Osteoblast (primary cell): ENCODE measurements at places on chromosomes 6 and 20.

- no peak for DNase-seq
Measured at GRCh38 chr6:134165561-134166201, 113.3 kb upstream of the SLC2A12 start.

DNA sequence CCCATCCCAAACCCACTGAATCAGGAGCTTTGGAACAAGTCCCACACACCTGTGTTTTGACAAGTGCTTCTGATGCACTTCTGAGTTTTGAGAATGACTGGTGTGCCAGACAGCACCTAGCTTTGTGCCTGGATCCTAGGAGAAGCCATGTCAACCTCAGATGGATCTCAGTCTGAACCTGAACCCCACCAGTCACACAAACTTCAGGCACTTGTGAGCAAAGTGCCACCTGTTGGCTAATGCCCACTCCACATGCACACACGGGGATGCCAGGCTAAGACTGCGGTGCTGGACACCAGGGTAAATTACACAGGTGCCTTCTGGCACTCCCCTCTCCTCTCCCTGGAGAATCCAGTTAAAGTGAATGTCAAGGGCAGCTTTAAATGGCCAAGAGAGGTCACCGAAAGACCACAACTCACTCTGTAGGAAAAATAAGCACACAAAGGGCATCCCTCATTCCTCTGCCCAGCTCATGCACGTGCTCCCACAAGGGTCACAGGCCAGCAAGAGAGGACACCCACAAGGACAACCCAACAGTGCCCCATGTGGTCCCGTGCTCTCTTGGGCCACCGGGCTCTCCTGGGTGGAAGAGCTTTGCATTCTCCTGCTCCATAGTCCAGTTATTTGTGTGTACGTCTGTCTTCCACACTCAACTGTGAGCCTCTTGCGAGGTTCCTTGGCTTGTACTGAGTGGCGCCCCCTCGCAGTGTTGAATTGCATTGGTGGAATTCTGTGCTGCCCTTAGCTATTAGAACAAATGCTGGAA is 45.6 kb downstream of the TAF8 start:
- no peak for DNase-seq

- DNase-seq: no peak
Measured at GRCh38 chr20:4893709-4894108, 107.6 kb downstream of the SLC23A2 start.

DNA sequence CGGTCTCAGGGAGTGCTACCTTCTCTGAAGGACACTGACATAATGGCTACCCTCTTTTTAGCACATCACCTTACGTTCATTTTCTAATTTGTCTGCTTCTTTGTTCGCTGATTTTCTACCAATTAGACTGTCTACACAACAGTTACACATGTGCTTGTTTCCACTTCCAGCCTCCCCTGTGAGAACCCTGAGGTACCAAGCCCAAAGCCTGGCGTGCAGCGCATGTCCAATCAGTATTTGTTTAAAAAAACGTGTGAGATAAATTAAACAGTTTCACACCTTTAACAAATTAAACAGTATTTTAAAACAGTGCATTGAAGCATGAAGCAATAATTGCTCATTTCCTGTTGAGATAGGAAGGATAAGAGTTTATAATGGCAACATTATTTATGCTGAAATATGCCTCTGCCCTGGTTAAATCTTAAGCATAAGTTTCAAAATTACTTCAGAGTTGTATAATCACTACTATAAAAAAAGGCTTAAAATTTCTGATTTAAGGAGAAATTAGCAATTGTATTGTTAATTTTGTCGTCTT is 88.9 kb downstream of the MAP3K5 start:
- no peak for DNase-seq

DNA sequence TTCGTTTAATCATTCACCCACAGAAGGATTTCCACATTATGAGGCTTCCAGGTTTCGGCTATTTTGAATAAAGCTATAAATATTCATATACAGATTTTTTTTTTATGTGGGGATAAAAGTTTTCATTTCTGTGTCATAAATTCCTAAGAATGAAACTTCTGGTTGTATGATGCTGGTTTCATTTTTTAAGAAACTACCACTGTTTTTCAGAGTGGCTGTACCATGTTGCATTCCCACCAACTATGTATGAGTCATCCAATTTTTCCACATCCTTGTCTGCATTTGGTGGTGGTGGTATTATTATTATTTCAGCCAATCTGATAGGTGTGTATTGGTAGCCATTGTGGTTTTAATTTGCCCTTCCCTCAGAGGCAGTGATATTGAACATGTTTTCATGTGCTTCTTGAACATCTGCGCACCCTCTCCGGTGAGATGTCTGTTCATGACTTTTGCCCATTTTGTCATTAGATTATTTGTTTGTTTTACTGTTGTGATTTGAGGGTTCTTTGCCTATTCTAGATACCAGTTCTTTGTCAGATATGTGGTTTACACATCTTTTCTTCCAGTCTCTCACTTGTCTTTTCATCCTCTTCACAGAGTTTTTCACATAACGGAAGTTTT is 75.5 kb downstream of the DOK5 start:
- DNase-seq: no peak

DNA sequence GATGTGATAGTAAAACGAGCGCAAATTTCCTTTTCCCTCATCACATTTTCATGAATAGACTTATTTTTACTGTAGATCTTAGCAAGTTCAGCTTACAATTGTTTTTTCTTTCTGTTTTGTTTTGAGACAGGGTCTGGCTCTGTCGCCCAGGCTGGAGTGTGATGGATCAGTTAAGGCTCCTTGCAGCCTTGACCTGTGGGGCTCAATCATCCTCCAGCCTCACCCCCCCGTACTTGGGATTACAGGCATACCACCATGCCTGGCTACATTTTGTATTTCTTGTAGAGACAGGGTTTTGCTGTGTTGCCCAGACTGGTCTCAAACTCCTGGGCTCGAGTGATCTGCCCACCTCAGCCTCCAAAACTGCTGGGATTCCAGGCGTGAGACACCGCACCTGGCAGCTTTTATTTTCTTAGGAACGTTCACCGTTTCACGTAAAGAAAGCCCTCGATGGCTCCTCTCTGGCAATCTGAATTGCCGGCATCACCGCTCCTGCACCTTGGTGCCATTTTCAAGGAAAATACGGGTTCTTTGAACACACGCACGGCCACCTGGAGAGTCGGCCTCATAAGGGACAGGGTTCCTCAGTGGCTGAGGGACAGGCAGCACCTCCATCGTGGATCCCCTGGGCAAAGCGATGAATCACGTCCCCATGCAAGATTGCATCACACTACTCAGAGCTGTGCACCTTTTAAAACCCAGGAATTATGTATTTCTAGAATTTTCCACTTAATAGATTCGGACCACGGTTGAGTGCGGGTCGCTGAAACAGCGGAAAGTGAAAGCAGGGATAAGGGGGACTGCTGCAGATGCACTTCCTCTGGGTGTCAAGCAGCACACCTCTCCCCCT is 78.7 kb downstream of the IRF4 start:
- no peak for DNase-seq

DNA sequence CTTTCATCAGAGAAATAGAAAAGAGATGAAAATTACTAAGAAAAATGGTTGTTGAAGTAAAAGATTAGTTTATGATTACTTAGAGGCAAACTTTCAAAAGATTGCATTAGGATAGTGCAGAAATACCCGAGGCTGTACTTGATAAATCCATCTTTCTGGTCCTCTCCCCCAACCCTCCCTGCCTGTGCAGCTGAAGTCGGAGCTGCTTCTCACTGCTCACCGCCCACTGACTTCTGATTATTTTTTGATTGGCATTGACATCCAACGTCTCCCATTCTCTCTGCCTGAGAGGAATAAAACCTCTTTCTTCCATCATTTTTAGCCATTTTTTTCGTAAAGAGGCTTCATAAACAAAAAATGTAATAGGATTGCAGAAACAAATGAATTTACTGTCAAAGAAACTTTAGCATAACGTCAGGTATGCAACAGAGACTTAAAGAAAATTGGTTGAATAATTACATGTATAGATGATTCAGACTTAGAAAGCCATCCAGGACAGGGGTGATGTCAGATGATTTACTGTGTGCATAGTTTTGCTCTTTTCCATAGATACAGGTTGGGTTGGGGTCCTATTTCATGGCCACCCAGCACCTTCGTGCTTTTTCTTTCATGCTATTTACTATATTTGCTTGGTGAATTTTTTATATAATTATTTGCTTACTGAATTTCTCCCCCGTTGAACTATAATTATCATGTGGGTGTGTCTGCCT is 53.6 kb upstream of the EDN3 start:
- DNase-seq: no peak

DNA sequence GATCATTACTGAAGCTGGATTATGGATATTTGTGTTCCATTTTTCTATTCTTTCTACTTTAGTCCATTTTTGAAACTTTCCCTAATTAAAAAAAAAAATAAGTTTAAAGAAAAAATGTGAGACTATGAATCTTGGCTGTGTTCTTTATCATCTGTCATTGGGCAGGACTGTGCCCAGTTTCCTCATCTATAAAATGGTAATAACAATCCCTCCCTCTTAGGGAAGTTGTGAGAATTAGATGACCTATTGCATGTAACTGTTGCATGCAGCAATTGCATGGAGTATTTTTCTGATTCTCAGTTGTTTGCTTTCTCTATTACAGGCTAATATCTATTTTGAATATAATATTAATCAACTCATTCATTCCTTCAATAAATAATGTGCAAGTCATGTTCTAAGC is 108.2 kb upstream of the LOC128125822 start:
- no peak for DNase-seq

GRCh38 chr6:51494342-51494741 is 593.1 kb downstream of the PKHD1 start:
- DNase-seq: no peak

DNA sequence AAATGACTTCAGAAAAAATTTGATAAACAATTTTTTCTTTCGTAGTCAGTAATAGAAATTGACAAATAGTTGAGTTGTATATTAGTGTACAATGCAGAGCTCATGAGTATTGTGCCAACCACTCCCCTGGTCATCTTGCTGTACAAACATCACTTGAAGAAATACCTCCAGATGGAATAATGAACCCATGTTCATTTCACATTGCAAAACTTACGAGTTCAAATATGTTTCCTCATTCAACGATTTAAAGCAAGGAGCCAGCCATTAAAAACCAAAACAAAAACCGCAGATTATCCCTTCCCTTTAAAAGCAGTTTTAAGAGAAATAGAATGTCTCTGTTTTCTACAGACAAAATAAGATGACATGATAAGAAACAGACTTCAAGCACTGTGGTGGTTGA is 62.5 kb downstream of the RALGAPA2 start:
- no peak for DNase-seq

DNA sequence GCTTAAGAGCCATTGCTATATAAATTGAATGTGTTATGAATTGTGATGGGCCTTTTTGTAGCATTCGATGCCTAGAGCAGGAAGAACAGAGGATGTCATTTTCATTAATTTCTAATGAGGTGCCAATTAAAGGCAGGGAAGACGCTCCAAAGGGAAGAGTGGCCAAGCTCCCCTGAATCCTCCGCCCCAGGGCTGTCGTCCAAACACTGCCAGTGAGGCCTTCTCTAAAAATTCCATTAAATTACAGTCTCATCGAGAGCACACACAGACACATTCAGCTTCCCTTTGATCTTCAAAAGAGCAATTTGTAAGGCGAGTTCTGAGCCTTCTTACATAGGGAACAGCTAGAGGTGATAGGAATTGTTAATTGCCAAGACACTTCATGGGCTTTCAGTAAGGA is 300.0 kb downstream of the ZFAND3 start:
- DNase-seq: no peak

- DNase-seq: no peak
Measured at GRCh38 chr6:106906232-106906631, 68.3 kb downstream of the CD24 start.

- DNase-seq: no peak
Measured at GRCh38 chr6:43215066-43215465, 14.2 kb downstream of the DNPH1 start.

GRCh38 chr6:164102693-164103092 is 688.2 kb downstream of the QKI start:
- DNase-seq: no peak

GRCh38 chr20:11919581-11919980 is 1.9 kb downstream of the BTBD3 start:
- DNase-seq: no peak

DNA sequence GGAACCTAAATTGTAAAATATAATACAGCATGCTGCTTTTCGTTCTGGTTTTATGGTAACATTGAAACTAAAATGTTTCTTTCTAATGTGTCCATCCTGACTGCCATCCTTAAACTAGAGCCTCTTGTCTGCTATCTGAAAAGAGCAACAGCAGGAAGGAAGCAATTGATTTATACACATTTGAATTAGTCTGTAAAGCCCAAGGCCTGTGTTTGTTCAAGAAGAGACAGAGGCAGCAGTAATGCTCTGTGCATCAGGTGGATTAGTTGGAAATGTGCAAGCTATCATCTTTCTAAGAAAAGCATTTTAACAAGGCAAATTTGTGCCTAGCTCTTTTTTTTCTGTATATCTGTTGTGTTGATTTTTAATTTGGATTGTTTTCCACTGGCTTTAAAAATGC is 128.6 kb downstream of the SCAF8 start:
- DNase-seq: no peak

DNA sequence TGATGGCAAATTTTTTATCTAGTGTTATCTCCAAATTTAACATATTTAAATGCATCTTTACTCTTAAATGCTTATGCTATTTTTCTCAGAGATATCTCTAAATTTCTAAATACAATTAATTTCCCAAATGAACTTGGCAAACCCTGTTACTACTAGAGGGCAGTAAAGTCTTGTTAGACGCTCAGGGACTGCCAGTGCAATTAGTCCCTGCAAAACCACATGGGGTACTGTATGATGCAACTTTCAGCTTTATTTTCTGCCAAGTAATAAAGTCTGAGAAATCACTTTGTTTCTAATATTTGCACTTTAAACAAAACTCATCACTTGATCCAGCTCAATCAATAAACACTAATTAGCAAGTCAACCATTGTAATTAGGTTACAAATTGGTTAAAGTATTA is 76.0 kb upstream of the ADGRB3 start:
- no peak for DNase-seq

GRCh38 chr20:62951143-62951895 is 1.2 kb upstream of the SLC17A9 start:
- DNase-seq: peak; percentile 64

DNA sequence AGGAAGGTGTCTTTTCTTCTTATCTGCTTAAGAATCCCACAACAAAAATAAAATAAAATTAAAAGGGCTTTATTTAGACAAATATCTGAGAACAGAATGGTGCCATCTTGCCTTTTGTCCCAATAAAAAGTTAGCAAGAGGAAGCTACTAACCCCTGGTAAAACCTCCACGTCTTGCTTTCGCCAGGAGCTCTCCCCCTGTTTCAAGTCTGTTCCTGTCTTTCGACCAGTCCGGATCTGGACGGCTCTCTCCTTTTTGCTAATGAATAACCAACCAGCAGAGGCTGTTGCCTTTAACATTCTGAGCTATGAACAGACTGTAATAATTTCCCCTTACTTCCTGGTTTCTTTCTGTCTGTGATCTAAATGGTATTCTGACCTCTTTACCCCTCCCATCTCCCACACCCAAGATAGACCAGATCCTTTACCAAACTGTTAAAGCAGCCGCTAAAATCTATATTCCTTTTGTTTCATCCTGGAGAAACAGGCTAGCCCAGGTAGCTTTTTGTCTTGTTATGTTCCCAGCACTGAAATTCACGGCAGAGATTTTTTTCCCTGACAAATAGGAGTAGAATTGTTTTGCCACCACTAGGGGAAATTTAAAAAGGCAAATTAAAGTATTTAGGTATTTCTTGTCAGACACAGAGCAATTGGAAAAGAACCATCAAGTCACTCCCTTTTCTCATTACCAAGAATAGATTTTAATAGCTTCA is at the start of gene FRK:
TSS of gene FRK (minus strand) at position 320 of the 712 bp plus-strand sequence. CDS start 580 bp downstream, outside the sequence.
- DNase-seq: peak; percentile 34
